ENCODE measurements at places on chromosomes 7 and 10.

DNA sequence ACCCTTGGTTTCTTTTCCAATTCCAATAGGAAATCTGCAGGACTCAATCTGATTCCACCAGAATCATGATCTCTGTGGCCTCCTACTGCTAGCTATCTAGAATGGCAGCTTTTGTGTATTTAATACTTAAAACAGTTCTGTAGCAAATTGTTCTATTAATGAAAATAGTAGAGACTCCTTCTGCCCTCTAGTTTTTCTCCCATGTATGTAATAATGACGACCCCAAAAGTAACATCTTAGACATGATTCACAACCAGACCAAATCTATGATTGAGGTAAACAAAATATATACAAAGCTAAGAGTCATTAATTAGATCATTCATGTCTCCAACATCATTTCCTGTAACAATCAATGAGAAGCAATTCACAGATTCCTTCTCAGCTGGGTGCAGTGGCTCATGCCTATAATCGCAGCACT is 259.1 kb upstream of the MKLN1 start:
- no peak for DNase-seq

DNA sequence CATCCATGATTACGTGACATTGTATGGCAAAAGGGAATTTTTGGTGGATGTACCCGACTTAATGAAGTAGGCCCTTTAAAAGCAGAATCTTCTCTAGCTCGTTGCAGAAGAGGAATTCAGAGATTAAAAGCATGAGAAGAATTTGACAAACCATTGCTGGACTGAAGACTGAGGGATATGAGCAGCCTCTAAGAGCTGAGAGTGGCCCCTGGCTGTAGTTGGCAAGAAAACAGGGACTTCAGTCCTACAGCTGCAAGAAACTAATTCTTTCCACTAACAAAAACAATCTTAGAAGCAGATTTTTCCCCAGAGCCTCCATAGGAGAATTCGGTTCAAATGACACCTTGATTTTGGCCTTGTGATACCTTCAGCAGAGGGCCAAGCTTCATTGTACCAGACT is 34.1 kb downstream of the MACC1 start:
- DNase-seq, result no peak

- DNase-seq, result no peak
These were observed 43.8 kb downstream of the EXOC6 start for GRCh38 chr10:92891885-92892690.

DNA sequence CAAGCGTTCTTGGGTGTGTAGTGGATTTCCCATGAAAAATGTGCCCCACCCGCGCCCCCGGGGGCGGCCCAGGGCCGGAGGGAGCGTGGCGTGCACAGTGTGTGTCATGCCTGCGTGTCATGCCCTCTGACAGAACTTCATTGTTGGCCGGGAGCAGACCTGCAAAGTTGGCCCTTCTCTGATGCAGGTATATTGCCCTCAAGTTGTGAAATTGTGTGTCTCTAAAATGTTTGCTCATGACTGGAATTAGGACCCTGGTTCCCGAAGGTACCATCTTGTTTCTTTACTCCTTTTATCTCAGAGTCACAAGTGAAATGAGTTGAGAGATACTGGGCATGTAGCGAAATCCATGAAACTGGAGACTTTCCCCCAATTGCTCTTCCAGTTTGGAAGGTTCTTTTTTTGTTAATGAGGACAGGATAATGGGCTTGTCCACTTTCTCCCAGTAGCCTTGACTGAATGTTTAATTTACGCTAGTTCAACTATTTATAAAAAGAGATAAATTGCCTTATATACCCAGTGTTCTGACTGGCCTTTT is 26.2 kb downstream of the ADK start:
- no peak for DNase-seq

- DNase-seq, result no peak
These were observed 34.7 kb downstream of the HYAL4 start for GRCh38 chr7:123879628-123880027.

- no peak for DNase-seq
These were observed 3.5 kb upstream of the LRMDA start for GRCh38 chr10:75427951-75428350.

DNA sequence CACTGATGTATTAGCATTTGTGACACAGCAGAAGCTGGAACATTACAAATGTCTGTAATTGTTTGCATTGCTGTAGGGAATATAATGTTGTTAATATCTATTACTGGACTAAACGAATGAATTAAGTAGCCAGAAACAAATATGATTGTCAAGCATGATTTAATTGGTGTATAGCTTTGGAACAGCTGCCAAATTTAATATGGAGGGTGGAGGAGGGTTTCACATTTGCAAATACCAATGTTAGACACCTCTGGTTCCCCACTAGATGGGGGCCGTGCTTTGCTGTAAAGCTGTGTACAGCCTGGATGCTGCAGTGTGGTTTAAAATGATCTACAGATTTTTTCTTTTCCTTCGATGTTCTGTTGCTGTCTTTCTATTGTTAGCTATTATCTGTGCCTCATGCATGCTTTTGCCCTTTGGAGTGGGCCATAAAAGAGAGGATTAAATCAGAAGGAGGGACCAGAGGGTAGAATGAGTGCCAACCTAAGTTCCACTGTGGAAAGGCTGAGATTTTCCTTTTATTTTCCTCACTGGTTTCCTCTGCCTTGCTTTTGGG is 23.1 kb downstream of the DNAJB9 start:
- DNase-seq, result no peak

GRCh38 chr7:98205162-98205845 is 5.9 kb upstream of the BHLHA15 start:
- DNase-seq, result no peak

- no peak for DNase-seq
These were observed 123.2 kb downstream of the AVL9 start for GRCh38 chr7:32618470-32618869.

DNA sequence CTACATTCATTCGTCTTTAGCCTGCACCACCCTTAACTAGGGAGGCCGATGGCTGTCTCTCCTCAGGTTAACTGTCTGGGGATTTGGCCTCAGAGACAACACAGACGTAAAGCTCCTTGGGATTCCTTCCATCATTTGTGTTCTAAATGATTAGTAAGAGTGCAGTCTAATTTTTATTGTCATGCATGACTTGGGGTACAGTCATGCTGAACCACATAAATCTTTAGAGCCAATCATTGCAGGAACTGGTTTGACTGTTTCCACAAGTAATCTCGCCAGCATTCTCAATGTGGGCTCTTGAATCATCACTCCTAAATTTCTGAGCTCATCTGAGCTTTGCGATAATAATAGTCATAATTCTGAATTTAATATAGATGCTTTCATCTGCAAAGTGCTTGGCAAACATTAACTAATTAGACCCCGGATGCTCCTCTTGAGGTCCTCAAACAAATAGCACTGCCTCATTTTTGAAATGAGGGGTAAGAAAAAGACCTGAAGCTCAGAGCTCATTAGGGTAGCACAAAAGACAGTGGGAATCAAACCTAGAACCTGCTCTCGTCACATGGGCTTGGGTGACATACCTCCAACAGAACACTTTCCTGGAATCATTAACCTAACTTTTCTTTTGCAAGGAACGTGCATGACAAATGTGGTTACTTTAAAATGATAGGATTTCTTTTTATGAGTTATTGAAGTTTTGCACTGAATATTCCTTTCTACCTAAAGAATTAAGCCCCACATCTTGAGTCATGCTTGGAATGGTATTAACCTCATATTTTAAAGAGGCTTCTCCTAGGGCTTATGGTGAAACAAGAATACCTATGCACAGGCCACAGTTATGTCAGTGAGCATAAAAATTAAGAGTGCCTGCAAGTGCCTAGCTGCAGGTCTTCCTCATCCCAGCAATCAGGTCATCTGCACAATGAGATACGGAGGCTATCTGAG is 118.9 kb upstream of the NRP1 start:
- no peak for DNase-seq

- no peak for DNase-seq
These were observed at the start of gene TMEM225B for GRCh38 chr7:99597762-99598501. TSS of gene TMEM225B (plus strand) at chr7:99598267. CDS start at chr7:99604389, 6,122 bp downstream.

DNA sequence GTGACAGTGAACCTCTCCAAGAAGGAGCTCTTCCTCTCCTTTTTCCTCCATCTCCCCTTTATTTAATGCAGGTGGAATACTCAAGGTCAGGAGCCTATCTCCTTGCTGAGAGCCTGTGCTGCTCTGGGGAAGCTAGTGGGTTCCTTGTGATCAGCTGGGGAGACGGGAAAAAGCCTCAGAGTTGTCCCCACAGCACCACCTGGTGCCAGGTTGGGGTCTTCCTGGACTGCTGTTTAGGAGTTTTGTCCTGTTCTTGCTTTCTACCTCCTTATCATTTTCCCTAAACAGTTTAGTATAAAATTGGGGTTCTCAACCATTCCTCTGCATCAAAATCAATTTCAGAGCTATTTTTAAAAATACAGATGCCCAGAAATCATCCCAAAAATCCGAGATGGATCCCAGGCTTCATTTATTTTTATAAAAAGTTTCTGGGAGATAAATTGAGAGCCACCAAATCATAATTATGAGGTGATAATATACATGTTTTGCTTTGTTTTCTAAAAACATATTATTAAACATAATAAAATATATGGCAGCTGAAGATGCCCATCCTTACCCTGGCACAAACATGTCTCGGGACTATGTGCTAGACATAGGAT is 44.3 kb downstream of the MACC1 start:
- no peak for DNase-seq

DNA sequence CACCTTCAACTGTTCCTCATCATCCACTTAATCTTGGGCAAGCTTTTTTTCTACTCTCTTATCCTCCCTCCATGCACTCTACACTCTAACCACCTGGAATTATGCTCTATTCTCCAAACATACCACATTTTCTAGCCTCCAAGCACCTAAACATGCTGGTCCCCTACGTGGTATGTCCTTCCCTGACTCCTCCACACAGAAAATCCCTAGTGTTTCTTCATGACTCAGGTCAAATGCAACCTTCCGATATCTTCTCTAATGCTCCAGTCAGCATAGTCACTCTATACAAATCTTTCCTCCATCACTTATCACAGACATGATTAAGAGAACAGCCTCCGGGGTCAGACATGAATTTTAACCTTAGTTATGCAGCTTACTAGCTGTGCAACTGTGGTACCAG is 68.8 kb downstream of the ARMH3 start:
- no peak for DNase-seq

GRCh38 chr7:99039384-99039891 is 104.5 kb downstream of the SMURF1 start:
- no peak for DNase-seq

DNA sequence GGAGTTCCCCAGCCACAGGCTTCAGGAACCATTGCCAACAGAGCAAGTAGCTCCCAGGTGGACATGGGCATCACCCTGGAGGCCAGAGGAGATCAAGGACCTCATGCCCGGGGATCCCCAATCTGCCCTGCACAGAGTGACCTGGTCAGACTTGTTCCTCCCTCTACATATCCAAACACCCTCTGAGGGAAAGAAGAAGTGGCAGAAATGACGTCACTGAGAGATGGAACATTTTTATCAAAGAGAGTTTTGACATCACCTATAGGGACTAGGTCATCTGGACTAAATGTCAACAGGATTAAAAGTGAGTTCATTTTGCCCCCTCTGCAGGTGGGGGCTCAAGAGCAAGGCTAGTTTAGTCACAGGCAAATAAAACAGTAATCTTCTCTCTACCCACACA is 273.7 kb downstream of the SKAP2 start:
- DNase-seq, result no peak

GRCh38 chr10:121796342-121796741 is 131.5 kb downstream of the ATE1 start:
- no peak for DNase-seq

GRCh38 chr10:11595395-11595692 is 16.1 kb downstream of the USP6NL start:
- no peak for DNase-seq

- no peak for DNase-seq
These were observed 655.1 kb downstream of the INHBA start for GRCh38 chr7:41047789-41048191.

DNA sequence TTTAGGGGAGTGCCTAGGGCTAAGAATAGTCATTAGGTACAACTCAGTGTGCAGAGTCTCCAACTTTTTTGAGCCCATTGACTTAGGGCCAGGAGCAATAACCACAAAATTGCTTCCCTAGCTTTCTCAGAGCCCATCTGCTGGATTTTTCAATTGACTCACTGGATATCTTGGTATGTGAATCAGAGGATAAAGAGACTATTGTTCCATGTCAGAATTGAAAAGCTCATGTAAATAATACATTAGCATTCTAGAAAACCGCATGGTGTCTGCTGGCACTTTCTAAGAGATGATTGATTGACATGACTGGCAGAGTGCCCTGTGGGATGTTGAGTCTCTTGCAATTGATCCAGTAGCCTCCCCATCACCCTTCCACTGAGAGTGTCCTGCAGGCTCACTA is 246.2 kb downstream of the CCDC7 start:
- no peak for DNase-seq

DNA sequence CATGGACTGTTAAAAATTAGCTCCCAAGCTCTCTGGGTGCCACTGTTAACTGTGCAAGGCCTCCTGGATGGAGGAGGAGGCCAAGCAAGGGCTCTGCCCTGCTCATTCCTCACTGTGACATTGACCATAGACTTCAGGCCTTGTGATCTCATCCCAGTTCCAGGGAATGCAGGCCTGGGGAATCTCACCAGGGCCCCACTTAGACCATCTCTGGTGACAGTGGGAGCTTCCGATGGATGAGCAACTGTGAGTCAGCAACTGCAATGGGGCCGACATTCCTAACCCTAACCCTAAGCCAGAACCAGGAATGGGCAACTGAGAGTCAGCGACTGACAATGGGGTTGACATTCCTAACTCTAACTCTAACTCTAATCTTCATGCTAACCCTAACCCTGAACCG is 50.4 kb upstream of the MSMB start:
- DNase-seq, result no peak

DNA sequence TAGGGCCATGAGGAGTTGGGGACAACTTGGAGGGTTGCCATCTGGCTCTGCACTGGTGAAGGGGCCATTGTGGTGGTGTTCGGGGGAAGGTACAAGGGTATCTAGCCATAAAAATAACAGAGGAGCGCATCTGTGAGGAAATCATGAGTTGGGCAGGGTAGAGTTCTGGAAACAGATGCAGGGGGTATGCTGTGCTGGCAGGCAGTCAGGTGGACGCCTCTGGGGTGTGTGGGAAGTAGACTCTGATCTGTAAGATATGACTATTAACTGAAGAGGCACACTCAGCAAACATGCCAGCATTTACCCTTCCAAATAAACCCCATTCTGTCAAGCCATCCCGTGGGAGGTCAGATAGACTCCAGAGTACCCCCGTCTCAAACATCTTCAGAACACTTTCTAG is 79.8 kb downstream of the CLEC2L start:
- no peak for DNase-seq

DNA sequence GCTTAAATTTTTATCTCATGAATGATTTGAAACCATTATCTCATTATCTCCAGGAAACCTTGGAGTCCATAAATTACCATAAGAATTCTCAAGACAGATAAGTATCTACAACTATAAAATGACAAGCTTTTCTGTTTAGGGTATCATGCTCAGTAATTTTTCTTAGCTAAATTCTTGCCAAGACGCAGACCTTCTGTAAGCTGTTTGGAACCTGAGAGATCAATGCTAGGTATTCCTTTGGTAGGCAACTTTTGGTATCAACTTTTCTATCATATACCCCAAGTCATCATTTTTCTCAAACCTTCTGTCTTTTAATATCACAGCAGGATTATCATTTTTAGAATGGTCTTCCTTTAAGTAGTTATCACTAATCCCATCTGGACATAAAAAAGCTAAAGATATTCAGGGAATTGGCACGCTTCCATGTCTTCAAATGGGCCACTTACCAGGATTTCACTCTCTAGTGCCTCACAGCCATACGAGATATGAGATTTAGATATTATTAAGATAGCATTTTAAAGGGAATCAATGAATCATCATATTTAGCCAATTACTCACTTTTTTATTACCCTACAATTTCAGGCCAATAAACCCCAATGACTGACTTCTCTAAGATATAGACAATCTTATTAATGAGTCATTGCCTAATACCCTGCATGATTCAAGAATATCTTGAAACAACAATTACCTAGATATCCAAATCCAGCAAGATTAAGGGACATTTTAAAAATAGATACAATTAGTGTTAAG is 544.1 kb downstream of the HTR7 start:
- no peak for DNase-seq

All from GM12864 (cell line).